ENCODE measurements at places on chromosomes 4 and X.

- DNase-seq: no peak
Observed at GRCh38 chr4:140637836-140638235, 69.1 kb upstream of the UCP1 start.

GRCh38 chrX:105463473-105463872 lies 243.0 kb upstream of the TEX13A start:
- no peak for DNase-seq

- DNase-seq: no peak
Observed at GRCh38 chr4:38500433-38500832, 163.6 kb upstream of the KLF3 start.

- DNase-seq: no peak
Observed at GRCh38 chrX:154441984-154442707, 1.8 kb upstream of the FAM50A start.

- no peak for DNase-seq
Observed at GRCh38 chrX:20481632-20482031, 214.9 kb upstream of the RPS6KA3 start.

DNA sequence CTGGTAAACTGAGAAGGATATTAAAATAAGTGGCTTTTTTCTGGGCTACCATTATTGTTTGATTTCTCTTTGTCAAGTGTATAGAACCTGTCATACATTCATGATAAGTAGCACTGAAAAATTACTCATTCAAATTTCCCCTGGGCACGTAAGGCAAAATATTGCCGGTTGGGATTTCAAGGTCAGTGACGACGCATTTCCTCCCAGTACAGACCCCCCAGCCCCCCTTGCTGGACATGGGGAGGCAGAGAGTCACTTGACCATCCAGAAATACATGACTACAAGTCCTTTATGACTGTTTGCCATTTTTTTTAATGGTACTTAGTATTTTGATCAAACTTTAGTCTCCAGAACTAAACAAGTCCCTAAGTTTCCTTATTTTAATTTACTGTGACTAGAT lies 6.8 kb upstream of the MND1 start:
- no peak for DNase-seq

GRCh38 chr4:62627671-62628070 lies 1427.5 kb downstream of the ADGRL3 start:
- no peak for DNase-seq

DNA sequence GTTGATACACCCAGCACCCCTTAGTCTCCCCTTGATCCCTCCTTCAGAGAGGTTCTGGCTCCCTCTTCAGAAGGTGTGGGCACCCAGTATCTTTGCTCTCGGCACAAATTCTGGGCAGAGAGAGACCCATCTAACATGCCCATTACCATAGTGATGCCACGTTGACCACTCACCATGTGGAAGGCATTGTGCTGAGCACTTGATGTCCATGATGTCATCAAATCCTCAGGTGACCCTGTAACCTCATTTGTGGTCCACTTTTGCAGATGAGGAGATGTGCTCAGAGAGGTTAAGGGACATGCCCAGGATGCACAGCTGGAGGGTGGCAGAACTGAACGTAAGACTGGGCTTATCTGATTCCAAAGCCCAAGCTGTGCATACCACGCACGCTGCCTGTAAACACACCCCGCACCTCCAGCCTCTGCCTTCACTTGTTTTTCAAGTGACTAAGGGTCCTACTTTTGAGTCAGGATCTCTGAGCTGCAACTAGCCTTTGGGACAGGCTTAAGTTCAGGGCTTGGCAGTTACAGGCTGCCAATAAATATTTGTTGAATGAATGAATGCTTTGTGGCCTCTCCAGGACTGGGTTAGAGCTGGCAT lies 55.2 kb downstream of the HTRA3 start:
- DNase-seq: no peak

DNA sequence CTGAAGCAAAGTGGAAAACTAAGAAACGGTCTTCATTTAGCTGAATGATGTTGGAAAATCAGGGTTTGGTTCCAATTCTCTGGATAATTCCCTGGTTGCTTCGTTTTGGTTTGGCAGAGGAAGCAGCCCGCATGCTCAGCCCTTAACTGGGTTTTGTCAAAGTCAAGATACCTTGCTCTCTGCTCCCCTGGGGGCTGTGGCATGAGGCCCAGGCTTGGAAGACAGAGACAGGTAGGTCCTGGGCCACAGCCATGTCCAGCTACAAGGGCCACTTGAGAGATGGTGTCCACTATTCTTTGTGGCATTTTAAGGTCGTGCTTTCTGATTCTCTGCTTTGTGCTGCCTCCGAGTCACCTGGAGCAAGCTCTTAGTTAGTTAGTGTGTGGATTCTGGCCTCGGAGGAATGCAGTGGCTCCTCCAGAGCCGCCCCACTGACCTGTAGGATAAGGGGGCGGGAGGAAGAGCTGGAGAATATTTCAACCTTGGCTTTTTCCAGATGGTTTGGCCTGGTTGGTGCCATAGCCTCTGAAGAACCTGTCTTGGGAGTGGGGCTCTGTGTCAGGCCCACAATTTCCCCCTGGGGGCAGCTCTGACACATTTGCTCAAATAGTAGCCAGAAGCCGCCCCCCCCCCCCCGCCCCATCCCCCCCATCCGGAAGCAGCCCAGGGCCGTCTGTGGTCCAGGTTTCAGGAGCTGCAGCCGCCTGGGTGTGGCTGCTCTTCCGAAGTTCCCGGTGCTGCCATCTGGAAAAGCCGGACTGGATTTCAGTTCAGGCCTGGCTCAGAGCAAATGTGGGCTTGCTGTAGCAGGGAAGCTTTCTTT lies 147.1 kb downstream of the NHS start:
- DNase-seq: no peak

GRCh38 chr4:173879509-173879908 lies 349.5 kb upstream of the HAND2 start:
- DNase-seq: no peak

DNA sequence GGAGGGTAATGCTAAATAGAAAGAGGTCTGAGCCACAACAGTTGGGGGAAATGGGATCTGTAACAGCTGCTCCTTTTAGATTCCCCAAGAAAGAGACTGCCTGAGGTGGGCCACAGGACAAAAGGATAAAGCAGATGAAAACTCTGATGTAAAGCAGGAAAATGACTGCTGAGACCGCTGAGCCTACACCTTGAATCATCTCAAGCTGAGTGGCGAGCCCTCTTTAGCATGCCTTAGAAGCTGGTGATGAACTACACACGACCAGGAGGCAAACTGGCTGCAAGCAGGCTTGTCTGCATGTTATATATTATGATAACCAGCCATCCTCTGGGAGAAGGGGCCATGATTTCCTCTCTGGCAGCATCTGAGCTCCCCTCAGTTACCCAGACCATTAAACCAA lies 88.4 kb downstream of the TTC29 start:
- no peak for DNase-seq

DNA sequence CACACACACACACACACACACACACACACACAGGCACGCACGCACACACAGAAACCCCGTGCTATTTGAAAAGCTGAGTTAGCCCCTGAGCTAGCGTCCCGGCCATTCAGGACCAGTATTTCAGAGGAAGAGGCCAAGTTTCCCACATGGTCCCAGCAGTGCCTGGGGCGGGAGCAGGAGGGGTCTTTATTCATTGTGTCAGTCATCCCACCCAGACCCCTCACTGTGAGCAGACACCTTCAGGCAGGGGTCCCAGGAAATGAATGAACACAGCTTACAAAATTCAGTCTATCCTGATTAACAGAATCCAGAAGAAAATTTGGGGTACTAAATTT lies 58.1 kb downstream of the ZFYVE28 start:
- DNase-seq: no peak
